Right ventricle myocardium superior (tissue), 1 donor: ENCODE measurements at places on chromosomes 16 and 17. TPM values are rescaled to one million over a fixed set of nuclear protein-coding genes. Genes with fewer than 3 reads are reported as not detected.

Gene SLC6A2
- not detected for total RNA-seq

GRCh38 chr17:8887834-8888703 is 20.6 kb upstream of the PIK3R6 start:
- DNase-seq, result peak; percentile 66

DNA sequence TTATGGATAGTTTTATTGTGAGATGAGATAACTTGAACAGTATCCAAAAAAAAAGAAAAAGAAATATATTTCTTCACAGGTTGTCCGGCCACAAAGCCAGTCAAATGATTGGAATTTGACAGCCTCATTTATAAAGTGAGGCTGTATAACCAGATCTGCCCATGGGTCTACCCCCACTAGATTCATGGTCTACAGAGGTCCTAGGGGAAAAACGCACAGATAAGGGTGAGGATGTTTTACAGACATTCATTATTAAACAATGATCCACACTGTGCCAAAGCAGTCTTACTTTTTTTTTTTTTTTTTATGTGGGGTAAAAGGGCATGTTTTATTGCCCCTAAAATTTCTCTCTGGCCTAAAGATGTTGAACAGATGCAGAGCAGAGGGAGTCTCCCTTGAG is 1503.0 kb upstream of the CDH8 start:
- no peak for DNase-seq

DNA sequence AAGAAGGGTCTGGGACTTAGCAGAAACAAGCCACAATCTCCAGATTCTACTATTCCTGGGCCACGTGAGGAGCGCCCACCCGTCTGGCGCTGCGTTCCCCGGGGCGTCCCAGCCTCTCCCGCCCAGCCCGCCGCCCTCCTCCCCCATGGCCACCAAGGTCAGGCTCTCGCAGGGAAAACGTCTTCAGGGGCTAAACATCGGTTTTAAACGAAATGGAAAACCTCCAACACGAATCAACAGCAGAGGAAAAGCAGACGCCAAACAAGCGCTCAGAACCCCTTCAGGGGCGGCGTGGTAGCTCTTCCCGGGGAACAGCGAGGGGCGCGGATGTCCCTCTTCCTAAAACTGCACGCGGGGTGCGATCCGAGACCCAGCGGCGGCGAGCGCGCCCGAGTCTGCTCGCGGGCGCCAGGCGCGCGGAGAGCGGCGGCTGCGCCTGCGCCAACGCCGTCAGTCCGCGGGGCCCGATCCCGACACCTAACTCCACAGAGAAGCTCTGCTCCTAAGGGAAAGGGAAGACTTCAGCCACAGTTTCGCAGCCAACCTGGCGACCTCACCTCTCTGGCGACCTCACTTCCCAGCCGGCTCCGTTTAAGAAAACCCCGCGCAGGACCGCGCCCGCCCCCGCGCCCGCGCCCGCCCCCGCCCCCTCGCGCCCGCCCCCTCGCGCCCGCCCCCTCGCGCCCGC is 505 bp upstream of the COG1 start:
- DNase-seq, result peak; percentile 79

- DNase-seq, result no peak
Observed at GRCh38 chr17:56653877-56654276, 60.4 kb downstream of the NOG start.

GRCh38 chr17:42698736-42699414 is 16.5 kb downstream of the CNTNAP1 start:
- DNase-seq, result no peak

Gene LRRC75A
- total RNA-seq, result 0.40 TPM

DNA sequence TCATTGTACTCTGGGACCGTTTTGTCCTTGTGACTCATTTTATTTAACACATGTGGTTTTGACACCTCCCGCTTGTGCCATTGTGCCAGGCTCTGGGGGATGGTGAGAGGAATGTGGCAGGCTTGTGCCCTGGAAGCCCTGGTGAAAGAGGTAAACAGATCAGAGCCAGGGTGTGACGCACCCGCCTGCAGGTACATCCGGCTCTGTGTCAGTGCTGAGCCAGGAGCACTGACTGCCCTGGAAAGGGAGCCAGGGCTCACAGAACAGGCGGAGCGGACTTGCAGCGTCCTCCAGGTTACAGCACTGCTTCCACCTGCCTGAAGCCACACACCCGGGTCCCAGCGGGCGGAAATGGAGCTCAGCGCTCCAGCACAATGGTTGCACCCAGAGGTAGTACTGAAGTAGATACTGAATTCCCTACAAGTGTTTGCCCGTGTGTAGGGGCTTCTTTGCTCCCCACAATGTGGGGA is 30.6 kb downstream of the CDRT15 start:
- peak; percentile 90 for DNase-seq

GRCh38 chr17:4533523-4534504 is 21.4 kb downstream of the MYBBP1A start:
- DNase-seq, result peak; percentile 62

Gene PFAS
- 10.0 TPM for total RNA-seq

Gene TMC7
- total RNA-seq, result 0.67 TPM

GRCh38 chr17:8005967-8006730 is 3.7 kb downstream of the GUCY2D start:
- no peak for DNase-seq

DNA sequence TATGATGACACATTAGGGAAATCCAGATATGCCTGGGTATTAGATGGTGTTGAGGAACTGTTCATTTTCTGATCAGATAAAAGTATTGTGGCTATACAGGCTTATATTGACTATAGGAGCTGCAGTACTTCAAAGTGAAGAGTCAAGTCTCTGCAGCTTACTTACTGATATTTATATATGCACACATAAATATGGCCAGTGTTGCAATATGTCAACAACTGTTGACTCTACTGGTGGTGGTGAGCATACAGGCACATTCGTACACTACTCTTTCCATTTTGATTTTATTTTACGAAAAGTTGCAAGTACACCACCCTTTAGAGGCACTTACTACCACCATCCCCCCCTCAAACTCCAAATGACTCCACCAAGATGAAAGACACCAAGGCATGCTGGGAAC is 2.5 kb downstream of the CIAO2B start:
- no peak for DNase-seq

Gene KRTAP9-2
- total RNA-seq, result not detected

Gene ODAD4
- total RNA-seq, result 0.75 TPM

Gene PLA2G10
- total RNA-seq, result not detected

Gene GDPD3
- total RNA-seq, result 2.6 TPM

- DNase-seq, result no peak
Observed at GRCh38 chr16:72171236-72171635, 719 bp downstream of the PMFBP1 start.

DNA sequence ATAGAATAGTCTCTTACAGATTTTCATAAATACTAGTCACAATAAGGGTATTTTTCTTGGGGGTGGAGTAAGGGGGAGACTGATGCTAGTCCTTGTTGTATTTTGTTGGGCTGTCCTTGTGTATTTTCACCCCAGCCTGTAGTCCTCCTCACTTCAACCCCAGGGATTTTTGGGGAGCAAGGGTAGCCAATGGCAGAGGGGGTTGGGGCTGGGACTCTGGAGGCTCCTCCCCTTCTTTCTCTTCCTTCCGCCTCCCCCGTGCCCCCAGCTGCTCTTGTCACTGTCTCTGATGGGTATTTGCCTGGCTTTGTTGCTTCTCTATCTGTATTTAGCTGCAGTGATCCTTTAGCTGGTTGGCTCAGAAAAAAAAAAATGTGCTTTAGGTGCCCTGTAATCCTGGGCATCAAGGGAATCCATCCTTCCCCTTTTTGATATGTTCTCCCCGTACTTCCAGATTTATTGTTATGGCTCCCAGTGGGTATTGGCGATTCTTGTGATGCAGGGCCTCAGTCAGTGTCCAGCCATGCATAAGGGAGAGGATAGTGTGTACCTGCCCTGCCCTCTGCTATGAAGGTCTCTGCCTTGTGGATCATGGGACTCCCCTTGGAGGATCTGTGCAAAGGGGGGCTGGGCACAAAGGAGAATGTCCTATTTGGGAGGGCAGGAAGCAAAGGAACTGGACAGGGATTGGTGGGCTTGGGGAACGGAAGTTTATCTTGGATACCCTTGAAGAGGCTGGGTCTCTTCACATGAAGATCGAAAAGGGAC is 16.5 kb downstream of the SNF8 start:
- no peak for DNase-seq

GRCh38 chr17:17053446-17054379 is 11.5 kb downstream of the MPRIP start:
- DNase-seq, result no peak

- DNase-seq, result no peak
Observed at GRCh38 chr16:54291656-54292487, 5.3 kb upstream of the IRX3 start.

DNA sequence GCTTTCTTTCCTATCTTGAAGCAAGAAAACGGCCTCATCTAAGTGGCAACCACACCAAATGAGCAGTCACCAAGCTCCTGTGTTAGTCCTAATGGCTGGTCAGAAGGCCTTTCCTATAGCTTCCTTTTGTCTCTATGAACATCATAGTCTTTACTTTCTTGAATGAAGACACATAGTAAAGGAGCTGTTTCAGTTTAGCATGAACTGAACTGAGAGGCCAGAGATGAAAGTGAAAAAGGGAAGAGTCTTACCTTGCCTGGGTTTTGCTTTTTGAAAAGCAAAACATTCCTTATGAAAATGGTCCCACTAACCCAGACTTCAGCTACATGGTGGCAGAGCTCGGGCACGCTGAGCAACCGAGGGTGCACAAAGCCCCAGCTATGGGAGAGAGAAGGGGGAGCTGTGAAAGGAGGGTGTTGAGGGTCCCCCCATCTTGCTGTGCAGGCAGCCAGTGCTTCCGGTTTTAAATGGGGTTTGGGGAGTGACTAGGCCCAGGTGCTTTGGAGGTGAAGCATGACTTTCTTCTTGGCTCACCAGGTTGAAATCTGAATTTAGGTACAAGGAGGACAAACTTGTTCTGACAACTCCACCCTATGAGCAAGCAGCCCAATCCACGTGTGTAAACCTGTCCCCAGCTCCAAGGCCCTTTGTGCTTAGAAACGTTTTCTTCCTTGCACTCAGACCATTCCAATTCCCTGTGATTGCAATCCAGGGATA is 9.1 kb upstream of the PSMC3IP start:
- no peak for DNase-seq

- DNase-seq, result no peak
Observed at GRCh38 chr16:68496689-68497088, 42.4 kb upstream of the ZFP90 start.

Gene PTGES3L
- 50.6 TPM for total RNA-seq

- DNase-seq, result no peak
Observed at GRCh38 chr17:81199482-81199830, 23.3 kb downstream of the CEP131 start.

Gene WNT9B
- 0.13 TPM for total RNA-seq

Gene RAD51D
- total RNA-seq, result 4.4 TPM

Gene FBXW10B
- 0.48 TPM for total RNA-seq

GRCh38 chr17:51120739-51121619 is at the start of gene SPAG9:
TSS of gene SPAG9 (minus strand) at chr17:51120868. CDS start at chr17:51120656, 212 bp downstream.
- DNase-seq, result peak; percentile 98

DNA sequence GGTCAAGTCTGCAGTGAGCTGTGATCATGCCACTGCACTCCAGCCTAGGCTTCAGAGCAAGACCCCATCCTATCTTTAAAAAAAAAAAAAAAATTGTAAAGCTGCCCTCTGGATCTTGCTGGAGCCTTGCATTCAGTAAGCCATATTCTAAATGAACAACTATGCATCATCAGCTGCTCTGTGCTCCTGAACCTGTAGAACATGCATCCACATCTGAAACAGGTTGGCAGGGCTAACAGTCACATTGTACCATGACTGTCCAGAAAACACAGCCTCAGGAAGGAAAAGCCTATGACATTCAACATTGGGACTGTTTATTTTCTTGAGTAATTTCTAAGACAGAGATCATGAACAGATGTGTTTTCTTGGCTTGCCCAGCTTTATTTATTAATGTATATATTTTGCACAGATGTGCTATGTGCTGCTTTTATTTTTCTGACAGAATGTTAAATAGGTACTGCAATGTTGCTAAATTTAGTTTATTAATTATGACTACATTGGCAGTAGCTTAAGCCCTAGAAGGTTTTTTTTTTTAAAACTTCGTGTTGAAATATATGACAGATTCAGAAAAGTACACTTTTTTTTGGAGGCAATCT is 19.8 kb downstream of the ACSF2 start:
- DNase-seq, result no peak

- DNase-seq, result no peak
Observed at GRCh38 chr16:82260212-82260795, 90.3 kb upstream of the MPHOSPH6 start.

DNA sequence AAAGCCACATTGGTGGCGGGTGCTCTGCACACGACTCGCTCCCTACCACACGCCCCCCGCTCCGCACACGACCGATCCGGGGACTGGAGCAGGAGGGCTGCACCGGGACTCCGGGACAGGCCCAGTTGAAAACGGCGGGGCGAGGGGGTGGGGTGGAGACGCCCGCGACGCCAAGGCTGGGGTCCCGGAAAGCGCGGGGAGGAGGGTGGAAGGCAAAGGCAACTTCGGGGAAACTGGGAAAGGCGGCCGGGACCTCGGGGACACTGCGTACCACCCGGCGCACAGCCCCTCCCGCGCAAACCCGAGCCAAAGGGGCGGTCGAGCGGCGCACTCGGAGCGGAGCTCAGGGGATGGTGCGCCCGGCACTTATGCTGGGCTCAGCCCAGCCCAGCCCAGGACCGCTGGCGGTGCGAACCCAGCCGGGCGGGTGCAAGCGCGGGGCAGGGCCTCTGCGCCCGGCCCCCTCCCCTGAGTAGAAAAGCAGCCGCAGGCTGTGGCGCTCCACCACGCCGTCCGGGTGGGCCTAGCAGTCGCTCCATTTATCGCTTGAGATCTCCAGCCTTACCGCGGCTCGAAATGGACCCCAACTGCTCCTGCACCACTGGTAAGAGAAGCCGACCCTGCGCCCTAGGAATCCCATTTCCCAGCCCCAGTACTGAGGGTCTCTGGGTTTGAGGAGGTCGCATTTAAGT is at the start of gene MT1M:
MT1M (plus strand) TSS at position 504 of the 692 bp plus-strand sequence; CDS start at position 577, 73 bp downstream.
- peak; percentile 86 for DNase-seq

DNA sequence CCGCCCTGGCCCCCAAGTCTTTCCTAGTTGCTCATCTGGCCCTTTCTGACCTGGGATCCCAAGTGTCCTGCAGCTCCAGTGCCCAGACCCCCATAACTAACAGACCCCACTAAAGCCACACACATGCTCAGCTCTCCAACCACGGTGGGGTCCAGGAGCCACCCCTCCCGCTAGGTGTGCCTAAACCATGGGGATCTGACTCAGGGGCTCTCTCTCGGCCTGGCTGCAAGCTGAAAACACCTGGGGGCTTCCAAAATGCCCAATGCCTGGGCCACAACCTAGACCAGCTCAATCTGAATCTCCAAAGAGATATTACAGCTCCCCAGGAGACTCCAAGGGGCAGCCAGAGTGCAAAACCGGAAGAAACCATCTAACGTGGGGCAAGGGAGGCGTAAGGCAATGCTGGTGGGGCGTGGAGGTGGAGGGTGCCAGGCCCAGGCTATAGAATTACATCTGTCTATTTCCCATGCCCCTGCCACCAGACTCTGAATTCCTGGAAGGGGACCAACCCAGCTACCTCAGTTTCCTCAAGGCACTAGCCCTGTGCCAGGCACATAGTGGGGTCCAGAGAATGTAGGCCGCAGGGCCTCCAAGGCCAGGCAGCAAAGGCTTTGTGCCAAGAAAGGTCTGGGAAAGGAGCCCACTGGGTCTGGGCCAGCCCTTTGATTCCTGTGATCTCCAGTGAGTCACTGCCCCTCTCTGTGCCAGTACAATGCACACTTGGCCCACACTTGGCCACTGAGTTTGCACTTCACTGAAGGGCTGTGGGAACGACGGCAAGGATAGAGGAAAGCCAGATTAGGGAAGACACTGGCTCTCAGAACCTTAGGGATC is 3.3 kb downstream of the CD2BP2 start:
- DNase-seq, result peak; percentile 87

Gene SLFN14
- total RNA-seq, result not detected

Gene ATP1B2
- total RNA-seq, result 3.1 TPM
